ENCODE measurements at places on chromosomes 12 and 14. TPM values are rescaled to one million over a fixed set of nuclear protein-coding genes. Genes with fewer than 3 reads are reported as not detected.

Gene C12orf57
- 141 TPM for total RNA-seq

Gene LETMD1
- 18.0 TPM for total RNA-seq

Gene TBX3
- 16.1 TPM for total RNA-seq

Gene DEGS2
- 0.28 TPM for total RNA-seq

Gene NXPH4
- 4.4 TPM for total RNA-seq

Measured in regular cardiac myocyte (primary cell).